Astrocyte (in vitro differentiated cells and primary cell): ENCODE measurements at places on chromosomes 5 and 9.

- no peak for DNase-seq
- H3K27ac ChIP-seq: no peak overlapping the region
- H3K27me3 ChIP-seq: no peaks in the 10 kb centered on the region
- H3K4me1 ChIP-seq: no peaks in the 10 kb centered on the region
- no peaks in the 10 kb centered on the region for H3K36me3 ChIP-seq
- no peak overlapping the region for H3K4me3 ChIP-seq
Observed at GRCh38 chr5:150347451-150347850, 10.0 kb upstream of the TCOF1 start.

DNA sequence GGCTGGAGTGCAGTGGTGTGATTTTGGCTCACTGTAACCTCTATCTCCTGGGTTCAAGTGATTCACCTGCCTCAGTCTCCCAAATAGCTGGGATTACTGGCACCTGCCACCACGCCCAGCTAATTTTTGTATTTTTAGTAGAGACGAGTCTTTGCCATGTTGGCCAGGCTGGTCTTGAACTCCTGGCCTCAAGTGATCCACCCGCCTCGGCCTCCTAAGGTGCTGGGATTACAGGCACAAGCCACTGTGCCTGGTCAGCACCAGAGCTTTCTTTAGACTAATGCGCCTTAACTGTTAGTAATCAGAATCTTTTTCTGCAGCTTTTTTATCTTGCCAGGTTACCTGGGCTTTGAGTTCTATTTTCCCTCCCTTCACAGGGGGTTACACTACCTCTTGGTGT, 18.4 kb downstream of the PTGS1 start:
- H3K4me3 ChIP-seq: no peak overlapping the region
- no peak for DNase-seq
- H3K4me1 ChIP-seq: peaks cover 3% of the 10 kb centered on the region
- H3K27ac ChIP-seq: no peak overlapping the region

DNA sequence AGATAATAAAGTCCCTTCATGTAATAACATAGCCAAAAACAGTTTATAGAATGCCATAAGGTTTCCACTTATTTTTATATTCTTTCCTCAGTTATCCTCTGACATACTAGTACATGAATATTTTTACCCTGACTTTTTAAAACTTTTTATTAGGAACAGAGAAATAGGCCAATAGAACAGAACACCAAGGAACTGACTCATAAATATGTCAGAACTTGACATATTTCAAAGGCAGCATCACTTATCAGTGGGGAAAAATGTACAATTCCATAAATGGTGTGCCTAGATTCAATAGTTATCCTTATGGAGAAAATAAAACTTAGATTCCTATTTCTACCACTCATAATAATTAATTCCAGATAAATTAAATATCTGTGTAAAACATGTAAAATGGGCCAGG, 9.4 kb downstream of the STARD4 start:
- peak overlapping the region; percentile 13 for H3K27ac ChIP-seq
- no peak overlapping the region for H3K4me3 ChIP-seq
- H3K36me3 ChIP-seq: peaks cover 27% of the 10 kb centered on the region
- H3K4me1 ChIP-seq: no peaks in the 10 kb centered on the region
- H3K27me3 ChIP-seq: no peaks in the 10 kb centered on the region

- H3K36me3 ChIP-seq: no peaks in the 10 kb centered on the region
- DNase-seq: peak; percentile 62
- H3K27ac ChIP-seq: no peak within 1 kb of the TSS
- peaks cover 22% of the 10 kb centered on the region for H3K27me3 ChIP-seq
Observed at GRCh38 chr5:90558344-90559192, at the start of gene ADGRV1. Gene ADGRV1, plus strand, starts transcription at chr5:90558797. Its CDS starts 99 bp downstream, at chr5:90558896.

GRCh38 chr5:1172670-1173404, 28.6 kb upstream of the SLC6A19 start:
- H3K36me3 ChIP-seq: no peaks in the 10 kb centered on the region
- H3K4me3 ChIP-seq: no peak overlapping the region
- no peaks in the 10 kb centered on the region for H3K4me1 ChIP-seq
- H3K27me3 ChIP-seq: peaks cover 5% of the 10 kb centered on the region
- no peak overlapping the region for H3K27ac ChIP-seq

DNA sequence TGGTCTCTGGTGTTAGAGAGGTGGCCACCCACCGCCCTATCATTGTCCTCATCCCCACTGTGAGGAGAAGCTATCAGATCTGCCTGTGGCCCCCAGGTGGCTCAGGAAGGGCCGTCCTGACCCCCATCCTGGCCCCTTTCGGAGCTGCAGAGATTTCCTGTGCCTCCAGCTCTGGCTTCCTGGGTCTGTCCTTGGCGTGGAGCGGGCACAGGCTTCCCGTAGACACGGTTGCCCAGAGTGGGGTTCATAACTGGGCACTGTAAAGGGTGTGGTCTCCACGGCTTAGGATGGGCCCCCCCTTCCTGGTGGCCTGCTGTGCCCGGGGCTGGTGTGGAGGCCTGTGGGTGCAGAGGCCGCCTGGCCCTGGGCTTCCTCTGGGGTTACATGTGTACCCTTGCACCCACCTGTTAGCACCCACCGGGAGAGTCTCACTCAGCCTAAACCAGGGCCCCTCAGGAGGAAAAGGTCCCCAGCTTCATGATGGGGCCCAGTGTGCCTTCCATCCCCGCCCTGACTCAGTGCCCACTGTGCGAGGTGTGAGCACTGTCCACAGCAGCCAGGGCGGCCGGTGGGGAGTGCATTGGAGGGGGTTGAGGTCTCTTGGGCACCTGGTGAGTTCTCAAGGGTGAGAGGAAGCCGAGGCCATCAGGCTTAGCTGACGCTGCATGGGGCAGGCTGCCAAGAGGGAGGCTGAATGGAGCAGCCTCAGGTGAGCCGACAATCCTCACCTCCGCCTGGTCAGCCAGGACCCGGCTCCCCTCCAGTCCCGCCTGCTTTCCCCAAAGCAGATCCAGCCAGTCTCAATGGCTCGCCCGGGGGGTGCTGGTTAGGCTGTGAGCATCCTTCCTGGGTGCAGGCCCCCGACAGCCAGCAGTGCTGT, 15.3 kb upstream of the AJM1 start:
- DNase-seq: no peak
- no peaks in the 10 kb centered on the region for H3K4me1 ChIP-seq
- H3K27ac ChIP-seq: no peak overlapping the region
- H3K27me3 ChIP-seq: no peaks in the 10 kb centered on the region
- H3K36me3 ChIP-seq: peaks cover 4% of the 10 kb centered on the region
- H3K4me3 ChIP-seq: no peak overlapping the region

GRCh38 chr9:99433555-99433954, 211.5 kb downstream of the SEC61B start:
- peak; percentile 82 for DNase-seq
- H3K4me1 ChIP-seq: peaks cover 21% of the 10 kb centered on the region
- H3K27me3 ChIP-seq: no peaks in the 10 kb centered on the region
- H3K27ac ChIP-seq: peak overlapping the region; percentile 51
- H3K36me3 ChIP-seq: no peaks in the 10 kb centered on the region

GRCh38 chr5:53642061-53642460, 81.6 kb downstream of the NDUFS4 start:
- H3K4me3 ChIP-seq: no peak overlapping the region
- no peak overlapping the region for H3K27ac ChIP-seq
- H3K36me3 ChIP-seq: no peaks in the 10 kb centered on the region

DNA sequence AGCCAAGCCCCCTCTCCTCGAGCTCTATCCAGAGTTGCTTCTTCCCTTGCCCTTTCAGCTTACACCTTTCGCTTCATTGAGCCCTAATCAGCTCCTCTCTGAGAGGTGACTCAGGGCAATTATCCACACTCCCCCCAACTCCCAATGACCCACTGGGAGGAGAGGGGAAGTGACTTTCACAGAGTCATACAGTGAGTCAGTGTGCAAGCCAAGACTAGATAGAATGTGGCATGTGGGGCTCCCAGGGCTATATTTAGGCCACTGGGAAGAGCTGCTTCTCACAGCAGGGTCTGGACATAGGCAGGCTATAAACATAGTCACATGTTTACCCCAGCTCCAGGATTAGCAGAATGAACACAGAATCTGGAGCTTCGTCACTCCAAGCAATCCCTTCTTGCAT, 57.4 kb downstream of the NRG2 start:
- H3K4me3 ChIP-seq: peak overlapping the region; percentile 40
- peaks cover 13% of the 10 kb centered on the region for H3K4me1 ChIP-seq
- peak overlapping the region; percentile 54 for H3K27ac ChIP-seq
- peak; percentile 70 for DNase-seq
- no peaks in the 10 kb centered on the region for H3K27me3 ChIP-seq

GRCh38 chr5:179258001-179258921, 87.0 kb downstream of the ADAMTS2 start:
- no peak overlapping the region for H3K27ac ChIP-seq
- H3K4me1 ChIP-seq: peaks cover 3% of the 10 kb centered on the region
- no peak for DNase-seq
- no peaks in the 10 kb centered on the region for H3K36me3 ChIP-seq
- H3K4me3 ChIP-seq: no peak overlapping the region

DNA sequence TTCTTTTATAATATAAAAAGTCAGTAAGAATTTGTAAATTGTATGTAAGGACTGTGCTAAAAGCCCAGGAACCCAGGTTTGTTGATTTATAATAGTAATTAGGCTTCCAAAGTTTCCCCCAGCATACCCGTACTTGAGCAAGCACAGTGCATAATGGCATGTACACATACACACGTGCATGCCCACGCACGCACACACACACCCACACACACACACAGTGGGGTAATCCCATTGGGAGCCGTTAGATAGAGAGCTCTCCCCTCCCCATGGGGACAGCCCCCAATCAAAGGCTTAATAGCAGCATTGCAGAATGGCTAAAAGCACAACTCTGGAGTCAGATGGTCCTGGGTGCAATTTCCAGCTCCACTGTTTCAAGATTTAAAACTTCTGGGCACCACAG, 319.7 kb upstream of the RFX3 start:
- H3K27me3 ChIP-seq: no peaks in the 10 kb centered on the region
- DNase-seq: no peak
- peaks cover 6% of the 10 kb centered on the region for H3K36me3 ChIP-seq
- no peak overlapping the region for H3K4me3 ChIP-seq

DNA sequence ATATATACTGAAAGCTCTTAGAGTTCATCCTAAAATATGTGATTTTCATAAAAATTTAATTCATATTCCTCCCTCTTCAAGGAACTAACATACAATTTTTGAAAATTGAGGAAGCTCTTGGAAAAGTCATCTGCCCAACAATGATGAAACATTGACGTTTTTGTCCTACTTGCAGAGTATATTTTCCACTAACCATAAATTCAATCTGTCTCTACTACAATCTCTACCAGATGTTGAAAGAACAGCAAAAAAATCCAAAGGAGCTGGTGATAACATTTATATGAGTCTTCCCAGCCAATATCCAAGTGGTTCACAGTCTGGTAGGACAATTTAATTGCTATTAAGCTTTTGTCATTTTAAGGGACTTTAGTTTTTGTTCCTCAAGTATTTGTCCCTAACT, 81.1 kb upstream of the NR3C1 start:
- no peak overlapping the region for H3K4me3 ChIP-seq
- no peaks in the 10 kb centered on the region for H3K36me3 ChIP-seq
- no peak overlapping the region for H3K27ac ChIP-seq

DNA sequence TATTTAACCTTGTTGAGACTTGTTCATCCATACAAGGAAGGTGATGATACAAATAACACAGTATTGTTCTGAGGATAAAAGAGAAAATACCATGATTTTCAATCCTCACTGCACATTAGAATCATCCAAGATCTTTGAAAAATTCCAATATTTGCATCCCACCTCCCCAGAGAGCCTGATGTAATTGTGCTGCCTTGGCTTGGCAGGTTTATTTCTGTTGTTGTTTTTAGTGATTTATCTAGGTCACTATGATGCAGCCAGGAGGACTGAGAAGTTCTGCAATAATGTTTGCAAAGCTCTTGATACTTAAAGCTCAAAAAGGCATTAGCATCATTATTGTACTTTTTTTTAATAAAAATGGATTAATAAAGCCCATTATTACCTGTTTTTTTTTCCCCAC, 67.0 kb upstream of the NMUR2 start:
- no peak overlapping the region for H3K4me3 ChIP-seq
- H3K27ac ChIP-seq: no peak overlapping the region
- no peaks in the 10 kb centered on the region for H3K27me3 ChIP-seq
- H3K4me1 ChIP-seq: no peaks in the 10 kb centered on the region
- H3K36me3 ChIP-seq: no peaks in the 10 kb centered on the region
- no peak for DNase-seq

DNA sequence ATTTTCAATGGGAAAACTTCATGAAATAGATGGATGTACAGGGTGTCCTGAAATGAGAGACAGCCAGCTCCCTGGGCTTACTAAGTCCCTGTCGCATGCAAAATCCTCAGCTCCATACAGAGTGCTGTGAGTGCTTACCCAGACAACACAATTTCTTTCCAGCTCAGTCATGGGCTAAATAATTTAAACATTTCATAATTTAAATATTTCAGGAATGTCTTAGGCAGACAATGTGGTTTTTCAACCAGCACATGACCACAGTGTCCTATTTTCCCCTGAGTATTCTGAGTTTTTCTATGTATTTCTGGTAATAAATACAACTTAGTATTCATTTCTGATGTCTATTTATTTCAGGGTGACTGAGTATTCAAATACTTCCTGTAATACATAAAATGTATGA, 188.5 kb upstream of the SNX2 start:
- H3K36me3 ChIP-seq: no peaks in the 10 kb centered on the region
- no peak overlapping the region for H3K4me3 ChIP-seq
- peak overlapping the region; percentile 21 for H3K27ac ChIP-seq
- no peaks in the 10 kb centered on the region for H3K27me3 ChIP-seq
- DNase-seq: peak; percentile 58

- no peak overlapping the region for H3K4me3 ChIP-seq
- no peak for DNase-seq
- peak overlapping the region; percentile 31 for H3K27ac ChIP-seq
- no peaks in the 10 kb centered on the region for H3K27me3 ChIP-seq
- H3K4me1 ChIP-seq: peaks cover 15% of the 10 kb centered on the region
Observed at GRCh38 chr9:28234133-28234893, 661.0 kb upstream of the C9orf72 start.

DNA sequence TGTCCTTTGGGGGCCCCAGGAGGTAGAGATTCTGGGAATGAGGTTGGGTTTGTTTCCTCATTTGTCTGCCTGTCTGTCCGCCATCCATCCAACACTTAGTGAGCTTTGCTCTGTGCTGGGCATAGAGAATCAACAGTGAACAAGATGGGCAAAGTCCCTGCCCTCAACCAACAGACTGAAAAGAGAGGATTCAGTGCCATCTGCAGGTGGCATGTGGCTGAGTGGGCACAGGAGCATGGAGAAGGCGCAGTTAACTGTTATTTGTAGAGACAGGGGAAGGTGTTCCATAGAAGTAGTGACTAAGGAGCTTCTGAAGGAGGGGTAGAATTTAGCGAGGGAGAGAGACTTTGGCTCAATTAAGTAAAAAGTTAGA, 23.1 kb downstream of the POLR1E start:
- H3K27me3 ChIP-seq: no peaks in the 10 kb centered on the region
- no peak for DNase-seq
- H3K27ac ChIP-seq: no peak overlapping the region
- peaks cover 3% of the 10 kb centered on the region for H3K4me1 ChIP-seq
- no peak overlapping the region for H3K4me3 ChIP-seq
- peaks cover 19% of the 10 kb centered on the region for H3K36me3 ChIP-seq

GRCh38 chr9:11868795-11869194, 824.4 kb upstream of the TYRP1 start:
- no peaks in the 10 kb centered on the region for H3K27me3 ChIP-seq
- DNase-seq: no peak
- H3K27ac ChIP-seq: no peak overlapping the region
- no peak overlapping the region for H3K4me3 ChIP-seq
- no peaks in the 10 kb centered on the region for H3K36me3 ChIP-seq
